Foreskin keratinocyte (primary cell): ENCODE measurements at places on chromosomes 2 and 18. TPM values are rescaled to one million over a fixed set of nuclear protein-coding genes. Genes with fewer than 3 reads are reported as not detected.

GRCh38 chr2:17804358-17804757 lies 11.9 kb upstream of the MSGN1 start:
- DNase-seq = no peak

GRCh38 chr18:3451989-3452749 lies 2.2 kb downstream of the TGIF1 start:
- DNase-seq = peak; percentile 44

The SERPINB3 gene
- 0.56 and 0.88 TPM in 2 replicates for total RNA-seq

The ABCB11 gene
- total RNA-seq = not detected in 2 replicates
